ENCODE measurements at places on chromosomes 1 and 21.

- no peak for DNase-seq
Observed at GRCh38 chr1:59686574-59686973, 128.2 kb upstream of the HOOK1 start.

GRCh38 chr1:242534753-242535152, 10.3 kb upstream of the PLD5 start:
- no peak for DNase-seq

- DNase-seq, result no peak
Observed at GRCh38 chr21:42535602-42536171, 22.0 kb downstream of the SLC37A1 start.

DNA sequence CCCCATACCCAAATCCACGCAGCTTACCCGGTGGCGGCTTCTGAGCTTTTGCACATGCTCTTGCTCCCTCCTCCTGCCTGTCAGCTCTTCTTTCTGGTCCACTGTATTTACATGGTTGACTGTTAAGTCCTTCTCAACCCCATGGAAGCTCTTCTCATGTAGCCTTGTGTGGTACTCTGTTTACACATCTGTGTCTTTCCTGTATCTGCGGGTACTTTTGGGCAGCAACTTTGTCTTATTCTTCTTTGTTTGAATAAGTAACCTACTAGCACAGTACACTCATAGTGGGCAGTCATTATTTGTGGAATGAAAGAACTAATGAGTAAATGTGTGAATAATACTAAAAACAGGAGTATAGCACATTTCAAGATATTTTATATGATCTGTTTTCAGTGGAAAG, 88.5 kb upstream of the GPR88 start:
- no peak for DNase-seq

DNA sequence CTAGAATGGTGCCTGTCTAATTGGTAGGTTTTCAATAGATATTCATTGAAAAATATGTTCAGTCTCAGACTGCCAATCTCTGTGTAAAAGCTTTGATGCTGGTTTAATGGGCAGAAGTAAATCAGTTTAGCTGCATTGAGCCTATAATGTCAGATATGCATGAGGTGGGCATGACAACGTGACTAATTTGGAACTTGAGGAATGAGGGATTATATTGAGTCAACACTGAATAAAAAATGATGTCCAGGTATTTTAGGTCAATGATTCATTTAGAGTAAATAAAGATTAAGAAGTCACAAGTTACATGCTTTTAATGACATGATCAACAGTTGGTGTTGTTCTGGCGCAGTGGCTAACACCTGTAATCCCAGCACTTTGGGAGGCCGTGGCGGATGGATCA, 3.0 kb downstream of the WDR3 start:
- DNase-seq, result no peak

DNA sequence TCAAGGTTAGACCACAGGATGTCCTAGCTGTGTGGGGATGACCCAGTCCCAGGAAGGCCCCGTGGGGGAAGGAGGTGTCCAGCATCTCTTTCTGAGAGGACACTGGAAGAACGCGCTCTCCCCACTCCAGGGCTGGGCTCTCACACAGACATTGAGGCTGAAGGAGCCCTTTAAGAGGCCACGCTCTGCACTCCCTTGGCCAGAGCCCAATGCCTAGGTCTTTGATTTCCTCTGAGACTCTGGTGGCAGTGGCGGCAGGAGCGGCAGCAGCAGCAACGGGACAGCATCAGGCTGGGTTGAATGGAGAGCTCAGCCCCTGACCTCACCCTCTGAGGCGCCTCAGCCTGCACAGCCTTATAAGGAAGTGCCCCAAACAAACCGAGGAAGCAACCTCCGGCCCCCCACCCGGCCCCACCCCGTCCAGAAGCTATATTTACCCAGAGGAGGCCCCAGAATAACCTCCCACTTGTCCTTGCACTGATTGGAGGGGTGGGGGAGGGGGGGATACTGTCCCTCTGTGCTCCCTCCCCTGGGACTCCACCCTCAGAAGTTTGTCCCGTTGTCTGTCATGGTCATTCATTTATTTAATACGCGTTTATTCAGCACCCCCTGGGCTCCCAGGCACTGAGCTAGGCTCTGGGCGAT, 12.3 kb downstream of the NES start:
- DNase-seq, result peak; percentile 64

DNA sequence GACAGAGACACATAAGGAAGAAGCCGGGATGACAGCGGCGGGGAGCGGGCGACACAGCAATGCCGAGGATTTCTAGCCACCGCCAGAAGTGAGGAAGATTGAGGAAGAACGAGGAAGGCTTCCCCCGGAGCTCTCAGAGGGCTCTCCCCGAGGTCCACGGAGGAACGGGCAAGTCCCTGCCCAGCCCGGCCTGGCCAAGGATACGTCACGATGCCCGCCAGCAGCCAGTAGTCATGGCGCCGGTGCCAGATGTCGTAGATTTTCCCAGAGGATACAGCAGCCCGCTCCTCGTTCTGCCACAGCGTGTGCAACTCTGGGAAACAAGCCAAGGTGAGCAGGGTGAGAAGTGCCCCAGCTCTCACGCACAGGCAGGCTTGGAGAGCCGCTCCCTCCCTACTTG, 65.9 kb downstream of the KCNAB2 start:
- no peak for DNase-seq

GRCh38 chr1:98906361-98906760, 98.3 kb downstream of the PLPPR5 start:
- DNase-seq, result no peak

- DNase-seq, result no peak
Observed at GRCh38 chr1:197343663-197344273, 75.7 kb downstream of the CRB1 start.

- no peak for DNase-seq
Observed at GRCh38 chr1:43660355-43660754, 10.4 kb downstream of the KDM4A start.

DNA sequence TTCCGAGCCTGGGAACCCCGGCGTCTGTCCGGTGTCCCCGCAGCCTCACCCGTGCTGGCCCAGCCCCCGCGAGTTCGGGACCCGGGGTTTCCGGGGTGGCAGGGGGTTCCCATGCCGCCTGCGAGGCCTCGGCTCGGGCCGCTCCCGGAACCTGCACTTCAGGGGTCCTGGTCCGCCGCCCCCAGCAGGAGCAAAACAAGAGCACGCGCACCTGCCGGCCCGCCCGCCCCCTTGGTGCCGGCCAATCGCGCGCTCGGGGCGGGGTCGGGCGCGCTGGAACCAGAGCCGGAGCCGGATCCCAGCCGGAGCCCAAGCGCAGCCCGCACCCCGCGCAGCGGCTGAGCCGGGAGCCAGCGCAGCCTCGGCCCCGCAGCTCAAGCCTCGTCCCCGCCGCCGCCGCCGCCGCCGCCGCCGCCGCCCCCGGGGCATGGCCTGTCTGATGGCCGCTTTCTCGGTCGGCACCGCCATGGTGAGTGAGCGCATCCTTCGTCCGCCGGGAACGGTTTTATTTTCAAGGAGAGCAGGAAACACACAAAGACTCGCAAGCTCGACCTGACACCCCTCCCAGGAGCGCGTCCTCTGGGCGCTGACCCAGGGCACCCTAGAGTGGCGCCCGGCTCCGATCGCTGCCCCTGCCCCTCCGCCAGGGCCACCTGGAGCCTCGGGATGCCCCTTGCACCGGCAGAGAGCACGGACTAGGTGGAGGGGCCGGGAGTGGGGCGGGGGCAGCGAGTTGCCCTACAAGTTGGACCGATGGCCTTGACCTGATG, at the start of gene ABCG1:
Gene ABCG1 (plus strand): TSS at position 305 of the 770 bp plus-strand sequence. CDS start 123 bp downstream, at position 428.
- no peak for DNase-seq

DNA sequence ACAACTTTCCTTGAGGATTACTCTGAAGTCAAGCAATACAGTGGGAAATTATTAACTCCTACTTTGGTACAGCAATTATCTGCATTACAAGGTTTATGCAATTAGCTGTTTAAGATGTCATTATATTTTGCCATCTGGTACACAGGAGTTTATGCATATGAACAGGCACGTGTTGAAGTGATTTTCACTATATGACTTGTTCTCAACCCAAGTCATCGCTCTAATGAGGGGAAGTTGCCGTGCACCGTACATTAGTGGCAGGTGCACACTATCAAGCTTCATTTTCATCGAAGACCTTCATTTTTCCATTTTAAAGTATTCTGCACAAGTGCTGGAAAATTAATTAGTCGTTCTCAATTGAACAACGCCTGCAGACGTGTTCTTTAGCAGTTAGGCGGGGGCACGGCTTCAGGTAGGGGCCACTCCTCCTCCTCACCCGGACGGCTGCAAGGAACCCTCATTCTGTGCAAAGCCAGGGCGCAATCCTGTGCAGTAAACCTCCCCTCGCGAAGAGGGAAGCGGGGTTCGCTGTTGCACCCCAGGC, 39.8 kb upstream of the NFIA start:
- no peak for DNase-seq

DNA sequence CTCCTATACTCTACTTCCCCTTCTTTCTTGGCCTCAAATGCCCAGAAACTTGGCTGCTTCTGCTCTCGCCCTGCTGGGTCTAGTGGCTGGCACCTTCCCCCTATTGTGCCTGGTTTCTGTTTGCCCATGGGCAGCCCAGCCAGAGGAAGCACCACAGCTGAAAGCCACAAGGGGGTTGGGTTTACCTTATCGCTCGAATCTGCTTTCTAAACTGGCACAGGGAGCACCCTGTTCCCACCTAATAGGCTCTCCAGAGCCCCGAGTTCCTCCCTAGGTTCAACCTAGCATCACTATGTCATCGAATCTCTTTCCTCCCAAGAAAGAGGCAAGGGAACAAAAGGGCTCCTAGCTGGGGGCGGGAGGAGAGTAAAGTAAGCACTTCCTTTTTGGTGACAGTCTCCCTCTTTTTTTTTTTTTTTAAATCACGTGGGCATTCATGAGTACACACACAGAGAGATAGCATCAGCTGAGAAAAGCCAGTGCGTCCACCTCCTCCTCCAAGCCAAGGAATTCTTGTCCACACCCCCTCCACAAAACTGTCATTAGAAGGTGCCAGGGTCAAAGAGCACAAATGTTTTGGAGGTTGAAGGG, 72.8 kb downstream of the PLEKHA6 start:
- peak; percentile 38 for DNase-seq

GRCh38 chr1:59377350-59377904, 80.5 kb downstream of the FGGY start:
- no peak for DNase-seq

DNA sequence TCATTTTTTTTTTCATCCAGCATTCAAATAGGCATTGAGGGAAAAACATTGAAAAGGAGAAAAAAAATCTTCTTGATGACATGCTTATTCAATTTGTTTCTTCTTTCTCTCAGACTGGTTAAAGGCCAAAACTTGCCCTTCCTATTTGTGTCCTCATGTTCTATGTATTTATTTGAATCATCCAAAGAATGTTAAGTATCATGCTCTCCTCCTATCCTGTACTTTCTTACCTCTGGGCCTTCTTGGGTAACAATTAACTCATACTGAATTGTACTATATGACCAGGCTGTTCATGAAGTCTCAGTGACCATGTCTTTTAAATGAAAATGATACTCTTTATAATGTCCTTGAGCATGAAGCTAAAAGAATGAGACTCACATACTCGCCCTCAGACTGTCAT, 36.5 kb upstream of the DENND1B start:
- DNase-seq, result peak; percentile 5

- DNase-seq, result no peak
Observed at GRCh38 chr1:87117761-87118368, 203.4 kb downstream of the HS2ST1 start.

DNA sequence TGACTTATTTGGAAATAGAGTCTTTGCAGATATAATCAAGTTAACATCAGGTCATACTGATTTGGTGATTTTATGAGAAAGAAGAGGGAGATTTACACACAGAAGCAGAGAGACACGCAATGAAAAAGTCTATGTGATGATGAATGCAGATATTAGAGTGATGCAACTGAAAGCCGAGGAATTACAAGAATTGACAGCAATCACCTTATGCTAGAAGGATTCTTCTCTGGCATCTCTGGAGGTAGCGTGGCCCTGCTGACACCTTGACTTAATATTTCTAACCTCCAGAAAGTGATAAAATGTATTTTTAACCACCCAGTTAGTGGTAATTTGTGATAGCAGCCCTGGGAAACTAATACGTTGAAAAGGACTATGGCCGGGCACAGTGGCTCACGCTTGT, 14.2 kb upstream of the CFH start:
- no peak for DNase-seq

- DNase-seq, result peak; percentile 32
Observed at GRCh38 chr1:57422271-57423134, 1.4 kb downstream of the DAB1 start.

- no peak for DNase-seq
Observed at GRCh38 chr1:213953806-213954205, 34.0 kb upstream of the PROX1 start.

GRCh38 chr1:10939654-10940450, 72.6 kb upstream of the TARDBP start:
- peak; percentile 12 for DNase-seq

- DNase-seq, result no peak
Observed at GRCh38 chr21:32044205-32045180, 171.7 kb downstream of the HUNK start.

GRCh38 chr1:24178407-24178806, 8.7 kb downstream of the IFNLR1 start:
- DNase-seq, result no peak

- DNase-seq, result no peak
Observed at GRCh38 chr1:108114033-108114599, 86.0 kb downstream of the SLC25A24 start.

GRCh38 chr1:216688127-216688657, 35.0 kb downstream of the ESRRG start:
- DNase-seq, result no peak

DNA sequence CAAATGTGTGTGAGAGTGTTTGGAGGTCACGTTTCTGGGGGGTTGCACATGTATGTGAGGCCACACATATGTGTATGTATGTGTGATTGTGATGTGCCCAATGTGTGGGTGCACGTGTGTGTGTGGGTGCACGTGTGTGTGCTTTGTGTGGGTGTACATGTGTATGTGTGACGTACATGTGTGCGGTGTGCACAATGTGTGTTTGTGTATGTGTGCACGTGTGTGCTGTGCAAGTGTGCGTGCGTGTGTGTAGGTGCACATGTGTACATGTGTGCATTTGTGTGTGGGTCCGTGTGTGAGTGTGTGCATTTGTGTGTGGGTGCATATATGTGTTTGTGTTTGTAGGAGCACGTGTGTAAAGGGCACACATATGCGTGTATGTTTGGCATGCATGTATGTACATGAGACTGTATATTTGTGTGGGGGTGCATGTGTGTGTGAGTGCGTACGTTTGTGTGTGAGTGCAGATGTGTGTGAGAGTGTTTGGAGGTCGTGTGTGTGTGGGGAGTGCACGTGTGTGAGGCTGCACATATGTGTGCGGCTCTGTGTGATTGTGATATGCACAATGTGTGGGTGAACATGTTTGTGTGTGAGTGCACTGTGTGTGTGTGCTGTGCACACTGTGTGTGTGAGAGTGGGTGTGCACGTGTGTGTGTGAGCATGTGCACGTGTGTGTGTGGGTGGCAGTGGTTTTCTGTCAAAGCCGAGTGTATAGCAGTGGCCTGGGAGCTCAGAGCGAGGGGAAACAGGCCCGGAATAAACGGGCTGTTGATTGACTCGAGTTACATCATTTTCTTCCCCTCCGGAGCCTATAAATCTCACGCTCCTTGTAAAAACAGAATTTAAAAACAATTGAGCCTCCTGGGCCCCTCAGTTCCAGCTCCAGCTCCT, 132.7 kb upstream of the ARHGEF16 start:
- DNase-seq, result no peak

Data from mesenchymal stem cell (in vitro differentiated cells and primary cell).